ENCODE measurements at places on chromosomes 11 and 22. TPM values are rescaled to one million over a fixed set of nuclear protein-coding genes. Genes with fewer than 3 reads are reported as not detected.

- DNase-seq, result peak; percentile 37
- H3K36me3 ChIP-seq, result no peaks in the 10 kb centered on the region
Measured at GRCh38 chr11:9265211-9266131, at the start of gene DENND5A. TSS of gene DENND5A (minus strand) at chr11:9265350. CDS start at chr11:9265069, 281 bp downstream.

- H3K27me3 ChIP-seq, result no peaks in the 10 kb centered on the region
- H3K4me1 ChIP-seq, result no peaks in the 10 kb centered on the region
- H3K36me3 ChIP-seq, result no peaks in the 10 kb centered on the region
- no peak overlapping the region for H3K4me3 ChIP-seq
Measured at GRCh38 chr11:35404388-35404775, 15.0 kb downstream of the SLC1A2 start.

DNA sequence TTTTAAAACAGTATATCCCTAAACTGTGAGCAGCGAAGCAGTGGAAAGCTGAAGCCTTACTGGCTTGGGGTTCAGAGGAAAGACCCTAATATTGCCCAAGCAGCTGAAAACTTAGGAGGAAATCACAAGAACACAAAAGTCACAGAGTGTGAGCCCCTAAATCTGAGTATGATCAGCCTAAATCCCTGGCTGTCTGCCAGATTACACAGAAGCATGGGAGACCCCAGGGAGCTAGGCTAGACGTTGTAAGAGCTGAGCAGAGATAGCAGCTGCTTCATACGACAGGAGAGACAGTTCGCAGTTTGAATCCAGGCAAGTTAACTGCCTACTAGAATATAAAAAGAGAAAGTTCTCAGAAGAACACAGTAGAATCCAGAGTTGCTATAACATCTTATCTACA lies 81.2 kb downstream of the PACS1 start:
- H3K27me3 ChIP-seq, result no peaks in the 10 kb centered on the region
- H3K4me3 ChIP-seq, result no peak overlapping the region
- H3K4me1 ChIP-seq, result peaks cover 4% of the 10 kb centered on the region
- H3K27ac ChIP-seq, result no peak overlapping the region
- no peak for DNase-seq

- no peaks in the 10 kb centered on the region for H3K36me3 ChIP-seq
- H3K27me3 ChIP-seq, result no peaks in the 10 kb centered on the region
- H3K27ac ChIP-seq, result no peak overlapping the region
- H3K4me3 ChIP-seq, result no peak overlapping the region
Measured at GRCh38 chr11:79501707-79502106, 60.9 kb upstream of the TENM4 start.

DNA sequence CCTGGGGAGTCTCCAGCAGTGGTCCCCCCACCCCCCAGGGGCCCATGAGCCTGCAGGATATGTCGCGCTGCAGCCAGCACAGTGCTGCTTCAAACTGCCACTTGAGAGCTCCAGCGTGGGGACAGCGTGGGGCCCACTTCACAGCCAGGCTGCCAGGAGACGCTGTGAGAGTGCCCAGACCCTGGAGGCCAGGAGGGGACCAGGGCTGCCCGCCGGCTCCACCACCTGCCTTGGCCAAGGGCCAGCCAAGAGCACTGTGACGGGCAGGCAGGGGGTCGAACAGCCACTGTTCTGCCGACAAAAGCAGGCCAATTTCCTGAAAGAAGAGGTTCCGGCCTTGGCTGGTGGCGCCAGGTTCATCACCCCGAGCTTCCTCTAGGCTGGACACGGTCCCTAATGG lies 60.2 kb downstream of the FLRT1 start:
- no peak for DNase-seq
- H3K36me3 ChIP-seq, result no peaks in the 10 kb centered on the region
- H3K27ac ChIP-seq, result no peak overlapping the region
- no peaks in the 10 kb centered on the region for H3K27me3 ChIP-seq

- H3K36me3 ChIP-seq, result no peaks in the 10 kb centered on the region
- H3K27me3 ChIP-seq, result no peaks in the 10 kb centered on the region
- H3K4me3 ChIP-seq, result no peak overlapping the region
Measured at GRCh38 chr11:21707116-21707739, 485.7 kb upstream of the ANO5 start.

DNA sequence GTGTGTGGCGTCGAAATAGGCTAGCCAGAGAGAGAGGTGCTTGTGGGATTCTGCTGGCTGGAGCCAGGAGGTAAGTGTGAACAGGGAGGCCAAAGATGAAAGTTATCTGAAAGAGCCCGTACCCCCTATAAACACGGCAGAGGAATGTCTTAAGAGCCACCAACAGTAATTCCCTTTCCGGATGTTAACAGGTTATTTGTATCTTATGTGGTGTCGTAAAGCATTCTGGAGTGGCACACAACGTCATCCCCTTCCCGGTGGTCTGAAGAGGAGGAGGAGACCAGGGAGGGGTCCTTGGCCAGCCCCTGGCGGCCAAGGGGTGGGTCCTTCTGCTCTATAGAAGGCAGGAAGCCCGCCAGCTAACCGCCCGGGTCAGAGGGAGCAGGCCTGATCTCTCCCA lies 39.5 kb downstream of the MACROD1 start:
- H3K36me3 ChIP-seq, result no peaks in the 10 kb centered on the region
- no peak overlapping the region for H3K27ac ChIP-seq
- no peak for DNase-seq

DNA sequence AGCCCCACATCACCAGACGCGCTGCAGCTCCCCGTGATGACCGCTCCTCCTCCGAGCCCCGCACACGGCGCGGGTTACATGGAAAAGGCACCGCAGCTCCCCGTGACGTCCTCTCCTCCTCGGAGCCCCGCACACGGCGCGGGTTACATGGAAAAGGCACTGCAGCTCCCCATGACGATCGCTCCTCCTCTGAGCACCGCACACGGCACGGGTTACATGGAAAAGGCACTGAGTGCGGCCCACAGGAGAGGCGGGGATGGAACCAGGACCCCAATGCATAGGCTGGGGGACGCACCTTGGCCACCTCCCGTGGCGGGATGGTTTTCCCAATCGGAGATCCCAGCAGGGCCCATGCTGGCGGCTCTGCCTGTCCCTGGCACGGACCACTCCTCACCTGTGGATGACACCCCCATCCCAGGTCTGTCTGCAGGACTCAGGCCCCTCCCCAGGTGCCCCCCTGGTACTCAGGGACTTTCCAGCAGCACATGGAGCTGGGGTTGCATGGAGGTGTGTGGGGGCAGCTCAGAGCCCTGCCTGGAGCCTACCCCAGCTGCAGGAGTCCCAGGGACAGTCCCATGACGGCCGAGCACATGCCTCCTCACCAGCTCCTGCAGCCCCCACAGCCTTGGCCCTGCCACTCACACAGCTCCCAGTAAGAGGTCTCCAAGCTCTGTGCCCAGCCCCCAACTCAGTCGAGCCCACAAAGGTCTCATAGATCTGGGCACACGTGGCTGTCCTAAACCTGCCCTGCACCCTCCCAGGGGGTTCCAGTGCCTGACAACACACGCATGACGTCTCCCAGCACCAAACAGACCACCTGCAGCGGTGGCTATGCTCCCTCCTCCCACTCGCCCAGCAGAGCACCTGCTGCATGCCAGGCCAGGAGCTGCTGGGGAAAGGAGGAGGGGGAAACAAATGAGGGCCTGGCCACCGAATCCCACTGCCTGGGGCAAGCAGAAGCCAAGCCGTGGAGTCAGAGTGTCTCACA lies 166.6 kb downstream of the BRD1 start:
- no peak overlapping the region for H3K4me3 ChIP-seq
- H3K27ac ChIP-seq, result no peak overlapping the region
- H3K4me1 ChIP-seq, result peaks cover 8% of the 10 kb centered on the region
- H3K36me3 ChIP-seq, result no peaks in the 10 kb centered on the region
- DNase-seq, result no peak

DNA sequence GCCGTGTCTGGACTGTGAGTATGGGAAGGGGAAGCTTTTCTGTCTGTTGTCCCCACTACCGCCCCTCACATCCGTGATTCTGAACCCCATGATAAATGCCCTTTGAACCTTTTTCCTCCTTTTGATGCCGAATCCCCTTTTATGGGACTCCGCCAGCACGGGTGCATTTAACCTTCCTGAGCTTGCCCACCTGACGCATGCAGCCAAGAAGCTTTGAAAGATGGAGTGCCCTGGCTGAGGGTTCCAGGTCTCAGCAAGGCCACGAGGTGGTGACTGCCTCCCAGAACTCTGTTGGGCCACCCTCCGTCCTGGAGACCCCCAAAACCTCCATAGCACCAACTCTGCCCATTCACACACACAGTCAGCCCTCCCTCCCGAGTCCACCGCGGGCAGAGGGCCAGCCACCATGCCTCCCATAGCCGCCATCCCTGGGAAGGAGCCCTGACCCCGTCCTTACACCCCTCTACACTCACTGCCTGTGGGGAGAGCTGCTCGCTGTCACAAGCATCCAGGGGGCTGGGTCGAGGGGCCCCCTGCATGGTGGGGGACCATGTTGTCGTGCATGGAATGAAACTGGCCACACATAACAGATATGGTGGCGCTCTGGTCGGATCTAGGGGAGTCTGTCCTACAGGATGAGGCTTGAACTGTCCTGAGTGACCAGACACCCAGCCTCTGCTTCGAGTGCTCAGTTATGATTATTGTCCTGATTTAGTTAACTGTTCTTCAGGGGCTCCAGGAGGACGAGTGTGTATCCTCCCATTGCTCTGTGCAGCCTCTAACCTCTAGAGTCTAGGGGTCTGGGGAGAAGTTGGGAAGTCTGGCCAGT lies 822 bp upstream of the COMT start:
- H3K27me3 ChIP-seq, result no peaks in the 10 kb centered on the region
- H3K27ac ChIP-seq, result peak overlapping the region; percentile 99
- H3K36me3 ChIP-seq, result no peaks in the 10 kb centered on the region
- peak overlapping the region; percentile 97 for H3K4me3 ChIP-seq
- H3K4me1 ChIP-seq, result peaks cover 31% of the 10 kb centered on the region

- no peak overlapping the region for H3K4me3 ChIP-seq
- no peaks in the 10 kb centered on the region for H3K4me1 ChIP-seq
- DNase-seq, result no peak
- H3K27ac ChIP-seq, result no peak overlapping the region
- H3K27me3 ChIP-seq, result peaks cover 10% of the 10 kb centered on the region
Measured at GRCh38 chr22:38469306-38469781, 1.4 kb downstream of the KDELR3 start.

GRCh38 chr11:34864424-34864823 lies 51.8 kb downstream of the APIP start:
- no peaks in the 10 kb centered on the region for H3K27me3 ChIP-seq
- H3K4me1 ChIP-seq, result no peaks in the 10 kb centered on the region
- no peaks in the 10 kb centered on the region for H3K36me3 ChIP-seq
- no peak overlapping the region for H3K4me3 ChIP-seq
- DNase-seq, result no peak

- H3K4me1 ChIP-seq, result peaks cover 38% of the 10 kb centered on the region
- H3K36me3 ChIP-seq, result peaks cover 16% of the 10 kb centered on the region
- DNase-seq, result peak; percentile 57
- peak overlapping the region; percentile 84 for H3K4me3 ChIP-seq
- peak overlapping the region; percentile 73 for H3K27ac ChIP-seq
Measured at GRCh38 chr11:65919573-65920371, 546 bp downstream of the DRAP1 start.

OR2AG2 gene
- total RNA-seq, result not detected

DYNC2H1 gene
- 2.4 TPM for total RNA-seq

PDE3B gene
- total RNA-seq, result 47.0 TPM

DESI1 gene
- 84.2 TPM for total RNA-seq

CHRM4 gene
- total RNA-seq, result not detected

RPLP2 gene
- 2,769 TPM for total RNA-seq

OPCML gene
- not detected for total RNA-seq

UPK2 gene
- total RNA-seq, result not detected

ASCL2 gene
- total RNA-seq, result 0.55 TPM
